ENCODE measurements at places on chromosomes 1 and 21. TPM values are rescaled to one million over a fixed set of nuclear protein-coding genes. Genes with fewer than 3 reads are reported as not detected.

GRCh38 chr1:56533197-56533596 lies 46.2 kb downstream of the PLPP3 start:
- DNase-seq, result no peak

The CD164L2 gene
- total RNA-seq, result not detected

- no peak for DNase-seq
These were observed 79.0 kb downstream of the CD58 start for GRCh38 chr1:116491700-116492357.

DNA sequence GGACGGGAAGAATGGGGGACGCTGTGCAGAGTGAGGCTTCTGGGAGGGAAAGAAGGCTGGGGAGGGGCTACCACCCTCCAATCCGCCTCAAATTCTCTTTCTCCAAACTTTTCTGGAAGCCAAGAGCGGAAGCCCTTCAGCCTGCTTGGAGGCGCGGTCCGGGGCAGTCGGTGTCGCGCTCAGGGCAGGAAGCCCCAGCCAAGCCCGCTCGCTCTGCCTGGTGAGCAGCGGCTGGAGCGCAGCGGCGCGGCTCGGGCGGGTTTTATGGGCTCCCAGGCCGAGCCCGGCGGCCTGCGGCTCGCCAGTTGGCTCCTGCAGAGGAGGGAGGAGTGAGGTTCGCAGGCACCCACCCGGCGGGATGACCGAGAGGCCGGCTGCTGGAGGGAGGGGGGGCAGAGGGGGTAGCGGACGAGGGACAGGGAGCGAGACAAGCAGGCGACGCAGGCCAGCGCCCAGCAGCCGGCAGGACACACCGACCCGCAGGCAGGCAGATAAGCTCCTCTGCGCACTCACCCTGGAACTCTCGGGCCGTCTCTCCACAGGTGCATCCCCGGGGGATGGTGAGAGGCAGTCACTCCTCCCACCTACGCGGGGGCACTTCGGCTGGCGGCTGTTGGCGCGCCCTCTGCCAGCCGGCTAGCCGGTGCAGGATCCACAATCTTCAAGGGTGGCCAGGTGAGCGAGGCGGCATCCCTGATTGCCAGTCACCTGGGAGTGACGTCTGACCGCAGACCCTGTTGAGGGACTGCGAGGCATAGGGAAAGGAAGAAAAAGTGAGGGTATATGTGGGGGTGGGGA lies at the start of gene AVPR1B:
Gene AVPR1B (minus strand): TSS at position 238 of the 798 bp plus-strand sequence. CDS start 498 bp downstream, outside the sequence.
- peak; percentile 61 for DNase-seq

- DNase-seq, result peak; percentile 32
These were observed 151.1 kb downstream of the LYPLAL1 start for GRCh38 chr1:219324629-219325367.

- DNase-seq, result no peak
These were observed 45.4 kb downstream of the LCA5L start for GRCh38 chr21:39400173-39400572.

Measured in activated CD8-positive, alpha-beta T cell treated with anti-CD3 and anti-CD28 coated beads for 36 hours (primary cell).